ENCODE measurements at places on chromosomes 4 and X.
A peak's percentile ranks its signal among the peaks of the same experiment; 100 is the strongest.

DNA sequence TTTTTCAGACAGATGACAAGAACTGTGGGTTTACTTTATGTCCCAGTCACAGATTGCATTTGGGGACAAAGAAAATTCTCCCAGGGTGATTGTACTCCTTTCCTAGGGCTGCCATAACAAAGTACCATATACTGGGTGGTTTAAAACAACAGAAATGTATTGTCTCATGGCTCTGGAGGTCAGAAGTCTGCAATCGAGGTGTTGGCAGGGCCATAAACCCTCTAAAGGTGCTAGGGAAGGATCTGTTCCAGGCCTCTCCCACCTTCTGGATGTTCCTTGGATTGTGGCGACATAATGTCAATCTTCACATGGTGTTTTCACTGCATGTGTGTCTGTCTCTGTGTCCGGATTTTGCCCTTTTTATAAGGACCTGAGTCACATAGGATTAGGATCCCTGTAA lies 12.3 kb downstream of the GEMIN8 start:
- DNase-seq, result no peak

GRCh38 chr4:72568959-72569718 lies at the start of gene ADAMTS3:
TSS of gene ADAMTS3 (minus strand) at chr4:72569221. CDS start at chr4:72568762, 459 bp downstream.
- no peak for DNase-seq

- no peak for DNase-seq
Measured at GRCh38 chrX:42396136-42396535, 381.8 kb downstream of the PPP1R2C start.

DNA sequence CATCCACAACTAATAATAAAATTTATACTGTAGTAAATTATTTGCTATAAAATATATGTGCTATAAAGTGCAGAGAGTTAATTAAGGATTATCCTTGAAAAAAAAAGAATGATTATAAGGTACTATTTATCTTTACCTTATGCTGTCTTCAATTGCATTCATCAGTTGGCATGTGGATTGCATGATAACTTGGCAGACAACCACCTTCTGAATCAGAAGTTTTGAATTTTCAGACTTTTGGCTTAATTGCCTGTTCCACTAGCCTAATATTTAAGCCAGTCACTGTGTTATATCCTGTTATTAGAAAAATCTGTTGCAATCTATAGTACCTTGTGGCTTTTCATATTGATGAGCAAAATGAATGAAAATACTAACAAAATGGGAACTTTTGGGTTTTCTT lies 1040.3 kb upstream of the PCDH10 start:
- no peak for DNase-seq

GRCh38 chrX:70262952-70263567 lies 3.1 kb upstream of the P2RY4 start:
- no peak for DNase-seq

DNA sequence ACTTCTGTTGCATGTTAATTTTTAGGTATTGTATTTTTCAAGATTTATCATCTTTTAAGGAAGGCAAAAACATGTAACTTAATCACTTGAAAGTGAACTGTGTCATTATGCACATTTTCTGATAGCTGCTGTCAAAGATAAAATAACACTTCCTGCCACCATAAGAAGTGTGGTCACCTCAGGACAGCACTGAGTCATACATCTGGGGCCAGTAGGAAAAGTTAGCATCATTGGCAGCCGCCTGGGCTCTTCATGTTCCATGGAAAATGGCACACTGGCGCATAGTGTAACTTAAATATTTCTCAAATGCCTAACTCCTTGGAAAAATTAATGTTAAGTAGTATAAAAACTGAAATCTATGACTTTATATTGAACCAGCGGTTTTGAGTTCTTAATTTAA lies 24.2 kb downstream of the CNKSR2 start:
- no peak for DNase-seq

- DNase-seq, result no peak
Measured at GRCh38 chr4:34649716-34650115, 1594.6 kb downstream of the ARAP2 start.

- DNase-seq, result no peak
Measured at GRCh38 chrX:7941390-7942042, 14.3 kb upstream of the PNPLA4 start.

- DNase-seq, result no peak
Measured at GRCh38 chr4:54229631-54230483, 764 bp downstream of the PDGFRA start.

GRCh38 chrX:37813570-37813969 lies 33.7 kb downstream of the CYBB start:
- DNase-seq, result no peak

DNA sequence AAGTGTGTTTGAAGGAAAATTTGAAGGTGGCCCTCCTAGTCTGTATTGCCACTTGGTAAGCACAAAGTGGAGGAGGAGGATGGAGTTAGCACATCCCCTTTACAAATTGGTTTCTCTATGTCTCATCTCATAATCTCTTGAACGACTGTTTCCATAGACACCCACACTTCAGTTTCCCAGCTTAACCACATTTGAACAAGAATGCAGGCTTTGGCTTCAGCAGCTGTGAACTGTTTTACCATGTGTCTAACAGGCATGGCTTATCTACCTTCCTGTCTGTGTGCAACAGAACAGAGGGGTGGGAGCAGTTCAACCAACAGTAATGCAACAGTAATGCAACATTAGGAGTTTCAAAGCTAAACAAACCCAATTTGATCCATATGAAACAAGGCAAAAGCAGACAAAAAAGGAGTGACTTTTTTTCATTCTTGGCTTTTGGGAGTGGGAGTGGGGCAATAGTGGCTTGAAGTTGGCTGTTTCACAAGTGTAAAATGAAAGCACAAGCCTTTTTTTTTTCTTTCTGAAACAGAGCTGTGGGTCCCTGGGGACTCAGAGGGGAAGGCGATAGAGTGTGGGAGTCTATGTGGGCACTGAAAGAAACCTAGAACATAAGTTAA lies 108.0 kb downstream of the ITM2A start:
- DNase-seq, result peak; percentile 19

GRCh38 chr4:61177367-61177766 lies 22.8 kb upstream of the ADGRL3 start:
- no peak for DNase-seq

DNA sequence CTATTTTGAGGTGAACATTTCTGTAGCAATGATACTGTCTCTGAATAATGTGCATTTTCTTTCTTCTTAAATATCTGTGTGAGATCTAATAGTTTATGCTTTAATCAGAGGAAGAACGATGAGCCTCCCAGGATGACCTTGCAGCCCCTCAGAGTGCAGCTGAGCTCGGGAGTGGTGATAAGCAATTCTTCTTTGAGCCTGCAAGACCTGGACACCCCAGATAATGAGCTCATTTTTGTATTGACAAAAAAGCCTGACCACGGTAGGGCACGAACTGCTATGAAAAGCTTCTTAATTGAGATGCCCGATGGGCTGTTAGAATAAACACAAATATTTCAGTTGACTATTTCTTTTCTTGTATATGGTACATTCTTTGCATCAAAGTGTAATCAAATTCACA lies 105.0 kb upstream of the ANXA3 start:
- no peak for DNase-seq

DNA sequence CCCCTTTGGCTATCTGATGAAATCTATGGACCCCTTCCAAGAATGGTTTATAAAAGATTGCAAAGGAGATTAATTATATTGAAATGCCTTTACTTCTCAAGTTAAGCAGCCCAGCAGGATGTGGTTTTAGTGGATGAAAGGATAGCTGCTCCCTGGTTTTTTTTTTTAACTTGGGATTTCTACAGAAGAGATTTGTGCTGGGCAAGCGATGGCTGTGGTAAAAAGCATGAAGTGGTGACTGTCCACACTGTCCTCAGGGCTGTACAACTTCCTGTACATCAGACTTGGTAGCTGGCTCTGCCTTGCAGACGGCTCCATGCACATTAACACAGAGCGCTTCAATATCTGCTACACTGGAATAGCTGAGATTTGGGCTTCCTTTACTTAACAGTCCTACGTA lies 321.7 kb downstream of the DHX15 start:
- DNase-seq, result no peak

- no peak for DNase-seq
Measured at GRCh38 chrX:10156199-10157031, at the start of gene CLCN4. TSS of gene CLCN4 (plus strand) at chrX:10156975. CDS start at chrX:10185033, 28,058 bp downstream.

DNA sequence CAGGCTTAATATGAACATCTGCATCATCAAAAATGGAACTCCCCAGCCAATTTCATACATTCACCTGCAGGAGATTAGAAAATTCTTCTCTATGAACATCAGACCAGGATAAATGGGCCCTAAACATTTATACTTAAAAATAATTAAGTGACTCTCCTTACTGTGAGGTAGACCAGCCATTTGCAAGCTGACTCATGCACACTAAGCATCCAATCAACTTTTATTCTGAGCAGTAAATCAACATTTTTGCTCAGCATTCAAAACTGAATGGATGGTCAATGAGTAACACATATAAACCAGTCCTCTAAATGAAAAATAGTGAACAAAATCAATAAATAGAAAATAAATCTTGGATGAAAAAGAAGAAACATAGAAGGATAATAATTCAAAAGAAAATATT lies 19.9 kb upstream of the PCDH10 start:
- DNase-seq, result no peak
